ENCODE measurements at places on chromosomes 6 and 20. TPM values are rescaled to one million over a fixed set of nuclear protein-coding genes. Genes with fewer than 3 reads are reported as not detected.

GRCh38 chr6:147852772-147853171 lies 344.3 kb downstream of the SAMD5 start:
- no peak for DNase-seq

DNA sequence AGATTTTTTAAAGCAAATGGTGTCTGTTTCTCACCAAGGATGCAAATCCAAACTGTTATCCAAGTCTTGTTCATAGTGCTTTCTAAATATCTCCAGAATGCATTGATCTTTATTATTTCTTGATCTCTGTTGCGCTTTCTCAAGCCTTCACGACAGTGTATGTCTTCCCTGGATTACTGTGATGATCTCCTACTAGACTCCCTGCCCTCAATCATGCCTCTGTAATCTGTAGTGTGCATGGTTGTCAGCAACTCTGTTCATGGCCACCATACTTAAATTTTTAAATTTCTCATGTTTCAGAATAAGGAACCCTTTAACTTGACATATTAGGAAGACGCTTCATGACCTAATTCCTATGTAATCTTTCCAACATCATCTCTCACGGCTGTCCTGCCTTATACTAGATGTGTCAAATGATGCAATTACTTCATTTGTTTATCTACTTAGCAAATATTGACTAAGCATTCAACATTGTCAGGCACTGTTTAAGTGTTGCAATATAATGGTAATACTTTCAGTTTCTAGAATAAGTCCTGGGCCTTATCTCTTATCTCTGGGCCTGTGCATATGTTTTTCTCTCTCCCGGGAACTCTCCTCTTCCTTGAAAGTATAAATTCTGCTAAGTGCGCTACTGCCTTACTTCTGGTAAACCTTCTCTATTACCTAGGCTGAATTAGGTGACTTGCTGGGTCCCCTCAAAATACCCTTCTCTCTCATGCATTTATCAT lies 25.6 kb upstream of the AHI1 start:
- DNase-seq, result no peak

GRCh38 chr6:73768558-73768957 lies 72.6 kb downstream of the CD109 start:
- DNase-seq, result no peak

GRCh38 chr6:166697113-166697512 lies 70.1 kb upstream of the RPS6KA2 start:
- no peak for DNase-seq

DNA sequence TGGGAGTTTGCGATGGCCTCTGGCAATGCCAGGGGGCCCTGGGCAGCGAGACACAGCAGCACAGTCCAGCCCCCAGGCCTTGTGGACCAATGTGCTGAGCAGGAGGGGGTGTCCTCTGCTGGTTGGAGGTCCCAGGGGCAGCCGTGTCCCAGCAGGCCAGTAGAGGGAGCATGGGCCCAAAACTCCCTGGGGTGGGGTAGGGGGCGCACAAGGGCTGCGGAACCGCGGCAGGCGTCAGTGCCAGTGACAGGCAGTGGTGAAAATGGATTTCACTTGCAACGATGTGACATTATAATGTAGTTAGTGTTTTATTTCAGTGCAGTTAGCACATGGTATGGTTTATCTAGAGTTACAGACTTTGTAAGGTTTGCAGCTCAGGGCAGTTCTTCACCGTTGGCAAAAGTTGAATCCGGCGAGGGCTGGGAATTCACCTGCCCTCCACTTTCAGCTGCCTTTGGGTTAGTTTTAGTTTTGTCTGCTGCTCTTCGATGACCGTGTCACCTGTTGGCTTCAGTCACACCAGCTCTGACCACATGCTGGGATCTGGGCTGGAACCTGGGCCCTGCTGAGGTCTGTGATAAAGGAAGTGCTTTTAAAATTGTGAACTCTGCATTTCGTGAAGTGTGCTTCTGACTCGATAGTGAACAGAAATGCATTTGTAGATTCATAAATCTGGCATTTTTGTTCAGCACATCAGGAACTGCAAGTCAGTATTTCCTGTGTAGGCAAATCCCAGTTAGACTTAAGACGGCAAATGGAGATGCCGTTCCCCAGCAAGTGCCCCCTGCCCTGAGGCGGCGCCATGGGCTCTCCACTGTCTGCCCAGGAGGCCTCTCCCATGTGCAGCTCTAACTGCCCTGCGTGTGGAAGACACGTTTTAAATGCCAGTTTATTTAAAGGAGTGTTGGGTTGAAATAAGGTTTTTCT lies 46.8 kb downstream of the PYGB start:
- DNase-seq, result peak; percentile 35

GRCh38 chr6:160259143-160259425 lies 463 bp upstream of the SLC22A2 start:
- DNase-seq, result no peak

DNA sequence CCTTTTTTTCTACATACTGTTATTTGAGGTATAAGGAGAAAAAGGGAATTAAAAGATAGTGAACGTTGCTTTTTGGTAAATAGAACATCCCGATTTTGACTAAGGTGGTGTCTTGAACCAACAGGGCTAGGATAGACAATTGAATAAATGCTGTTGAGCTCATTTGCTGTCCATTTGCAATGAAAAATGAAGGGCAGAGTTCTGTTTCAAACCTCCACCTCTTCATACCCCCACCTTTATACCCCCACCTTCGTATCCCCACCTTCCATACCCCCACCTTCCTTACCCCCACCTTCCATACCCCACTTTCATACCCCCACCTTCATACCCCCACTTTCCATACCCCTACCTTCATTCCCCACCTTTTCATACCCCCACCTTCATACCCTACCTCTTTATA lies 93.4 kb upstream of the NAA20 start:
- DNase-seq, result no peak

Gene TOX2
- total RNA-seq, result 4.0 TPM

Gene ZBTB46
- total RNA-seq, result 1.2 TPM

All from activated T-helper 1 cell treated with anti-CD3 and anti-CD28 coated beads, Interleukin-12 subunit alpha, Interleukin-12 subunit beta, Interleukin-2, Interleukin-4 antibody, amounts not matched to agents 30 ng/mL and 10 ng/mL and 1 ng/mL, durations not matched to agents 14 hours and 24 hours and 36 hours (primary cell).